ENCODE measurements at places on chromosomes 7 and 10. TPM values are rescaled to one million over a fixed set of nuclear protein-coding genes. Genes with fewer than 3 reads are reported as not detected.

PCDH15 gene
- not detected for total RNA-seq

C7orf33 gene
- total RNA-seq: not detected

- H3K36me3 ChIP-seq: no peaks in the 10 kb centered on the region
- H3K4me1 ChIP-seq: no peaks in the 10 kb centered on the region
- DNase-seq: no peak
- no peak overlapping the region for H3K27ac ChIP-seq
Measured at GRCh38 chr7:103063895-103064294, 10.7 kb downstream of the FBXL13 start.

DNA sequence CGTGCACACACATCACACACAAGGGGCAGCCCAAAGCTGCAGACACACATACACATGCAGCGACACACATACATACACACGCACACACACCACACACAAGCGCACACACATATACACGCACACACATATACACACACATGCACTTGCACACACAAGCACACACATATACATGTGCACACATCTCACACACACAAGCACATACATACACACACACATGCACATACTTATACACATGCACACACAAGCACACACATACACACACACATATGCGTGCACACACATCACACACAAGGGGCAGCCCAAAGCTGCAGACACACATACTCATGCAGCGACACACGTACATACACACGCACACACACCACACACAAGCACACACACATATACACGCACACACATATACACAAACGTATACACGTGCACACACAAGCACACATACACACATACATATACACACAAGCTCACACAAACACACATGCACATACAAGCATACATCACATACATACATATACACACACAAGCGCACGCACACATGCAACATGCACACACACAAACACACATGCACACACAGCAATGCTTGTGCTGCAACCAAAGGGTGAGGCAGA, 178.8 kb upstream of the PFKP start:
- no peaks in the 10 kb centered on the region for H3K36me3 ChIP-seq
- peaks cover 2% of the 10 kb centered on the region for H3K4me1 ChIP-seq
- H3K27ac ChIP-seq: no peak overlapping the region
- no peak overlapping the region for H3K4me3 ChIP-seq
- no peaks in the 10 kb centered on the region for H3K27me3 ChIP-seq
- no peak for DNase-seq

CDHR3 gene
- total RNA-seq: 11.1 TPM

Measured in T-cell (primary cell).